Posterior vena cava (tissue), 2 donors: ENCODE measurements at places on chromosomes 5 and 9. TPM values are rescaled to one million over a fixed set of nuclear protein-coding genes. Genes with fewer than 3 reads are reported as not detected.
A peak's percentile ranks its signal among the peaks of the same experiment; 100 is the strongest.

The THBS4 gene
- 80.2 TPM for total RNA-seq

The CRB2 gene
- not detected for total RNA-seq

The IRX1 gene
- 0.14 TPM for total RNA-seq

The SGCD gene
- 56.3 TPM for total RNA-seq

The FRRS1L gene
- 0.97 TPM for total RNA-seq

The MZB1 gene
- 1.0 TPM for total RNA-seq

The AGXT2 gene
- total RNA-seq: not detected

The SLC36A2 gene
- total RNA-seq: not detected

The PCDHGA2 gene
- 7.4 TPM for total RNA-seq

The ANKRD20A1 gene
- total RNA-seq: 2.0 TPM

The UBE2QL1 gene
- total RNA-seq: 3.3 TPM

DNA sequence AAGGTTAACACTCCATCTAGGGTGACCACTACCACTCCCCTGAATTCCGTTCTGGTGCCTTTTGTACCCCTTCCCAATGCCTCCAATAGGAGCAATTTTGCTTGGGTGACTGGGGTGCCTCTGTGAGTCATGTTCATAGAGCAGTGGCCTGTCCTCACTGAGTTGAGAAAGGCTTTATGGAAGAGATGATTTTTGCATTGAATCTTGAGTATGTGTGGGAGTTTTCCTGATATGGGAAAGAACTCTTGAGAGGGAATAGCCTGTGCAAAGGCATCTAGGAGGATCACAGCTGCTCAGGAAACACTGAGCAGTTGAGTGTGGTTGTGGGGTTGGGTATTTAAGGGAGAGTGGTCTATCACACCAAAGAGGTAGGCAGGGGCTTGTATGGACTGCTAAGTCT lies 16.2 kb downstream of the C9orf43 start:
- no peak for DNase-seq

DNA sequence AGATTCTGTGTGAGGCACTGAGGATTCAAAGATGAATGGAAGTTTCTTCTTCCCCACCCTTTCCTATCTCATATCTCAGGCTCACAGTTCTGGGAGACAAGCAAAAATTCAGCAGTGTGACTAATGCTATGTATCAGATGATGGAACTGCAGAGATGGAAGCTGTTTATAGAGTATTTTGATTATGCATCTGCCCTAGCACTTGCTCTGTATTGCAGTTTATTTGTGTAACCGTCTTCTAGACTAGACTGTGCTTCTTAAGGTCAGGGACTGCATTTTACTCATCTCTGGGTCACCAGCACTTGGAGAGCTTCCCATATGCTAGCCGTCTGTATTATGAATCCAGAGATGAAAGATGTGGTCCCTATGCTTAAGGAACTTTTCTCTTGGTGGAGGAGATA lies 12.6 kb downstream of the CAVIN4 start:
- DNase-seq: no peak

- peak; percentile 28 for DNase-seq
Observed at GRCh38 chr5:29263915-29264351, 1929.6 kb upstream of the CDH6 start.

DNA sequence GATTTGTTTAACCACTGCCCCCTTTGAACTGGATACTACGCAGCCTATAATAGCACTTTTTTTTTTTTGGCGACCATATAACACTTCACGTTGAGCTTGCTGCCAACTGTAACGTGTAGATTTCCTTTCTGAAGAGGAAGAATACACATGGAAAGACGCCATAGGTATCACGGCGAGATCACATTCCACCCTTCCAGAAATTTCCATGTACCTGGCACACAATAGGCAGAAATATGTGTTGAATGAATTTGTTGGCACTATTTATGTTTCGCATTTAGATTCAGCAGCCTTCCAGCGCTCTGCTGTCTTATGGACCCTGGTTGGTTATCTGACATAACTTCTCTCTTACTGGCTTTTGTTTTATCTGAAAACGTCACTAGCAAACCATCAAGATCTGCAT lies 250.3 kb downstream of the SLIT3 start:
- no peak for DNase-seq

- DNase-seq: no peak
Observed at GRCh38 chr9:99822806-99823591, 1.3 kb downstream of the NR4A3 start.

- DNase-seq: no peak
Observed at GRCh38 chr5:102711525-102712385, 43.4 kb upstream of the PAM start.

DNA sequence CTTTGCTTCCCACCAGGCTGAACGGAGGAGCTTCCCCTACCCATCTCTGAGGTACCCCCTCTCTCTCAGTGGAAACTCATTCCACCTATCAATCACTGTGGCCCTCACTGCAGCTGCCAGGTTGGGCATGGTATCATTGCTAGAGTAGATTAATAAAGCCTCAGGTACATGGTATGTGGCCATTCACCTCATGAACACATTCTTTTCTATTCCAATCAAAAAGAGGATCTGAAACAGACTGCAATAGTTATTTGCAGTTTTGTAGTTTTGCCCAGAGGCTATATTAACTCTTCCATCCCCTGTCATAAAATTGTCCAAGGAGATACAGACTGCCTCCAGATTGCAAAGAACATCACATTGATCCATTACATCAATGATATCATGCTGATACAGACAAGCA lies 85.8 kb upstream of the MVB12B start:
- no peak for DNase-seq

DNA sequence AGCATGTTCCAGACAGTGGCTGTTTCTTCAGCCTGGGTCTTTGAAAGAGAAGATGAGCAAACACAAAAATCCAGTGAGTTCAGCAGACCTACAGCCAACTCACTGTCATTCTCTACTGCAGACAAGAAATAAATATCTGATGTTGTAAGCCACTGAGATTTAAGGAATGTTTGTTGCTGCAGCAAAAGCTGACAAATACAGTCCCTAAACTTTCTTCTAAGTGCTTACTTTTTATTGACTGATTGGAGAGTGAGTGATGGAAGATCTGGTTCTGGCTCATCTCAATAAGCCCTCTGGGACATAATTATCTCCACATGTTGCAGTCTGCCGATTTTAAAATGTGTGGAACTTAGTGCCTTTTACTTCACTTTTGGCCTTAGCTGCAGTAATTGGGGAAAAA lies 69.9 kb upstream of the LMNB1 start:
- no peak for DNase-seq

GRCh38 chr5:169768416-169768815 lies 131.3 kb downstream of the DOCK2 start:
- no peak for DNase-seq

- no peak for DNase-seq
Observed at GRCh38 chr9:31259824-31260223, 1124.6 kb upstream of the ACO1 start.

GRCh38 chr5:44862808-44863207 lies 54.1 kb downstream of the MRPS30 start:
- DNase-seq: no peak

DNA sequence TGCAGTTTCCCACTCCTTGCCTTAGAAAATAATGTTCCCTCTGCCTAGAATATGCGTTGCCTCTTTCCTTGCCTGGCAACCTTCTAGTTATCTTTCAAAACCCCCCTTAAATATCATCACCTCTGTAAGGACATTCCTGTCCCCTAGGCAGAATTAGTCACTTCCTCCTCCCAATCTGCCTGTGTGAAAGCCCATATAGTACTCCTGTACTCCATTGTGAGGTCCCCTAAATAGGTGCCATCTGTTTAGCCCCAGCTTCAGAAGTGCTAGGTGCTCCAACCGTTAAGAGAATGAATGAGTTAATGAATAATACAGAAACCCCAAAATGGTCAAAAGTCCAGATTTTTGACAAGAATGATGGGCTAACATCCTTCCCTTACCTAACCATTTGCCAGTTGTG lies 181.4 kb downstream of the GDNF start:
- no peak for DNase-seq

GRCh38 chr5:13989832-13990231 lies 45.3 kb upstream of the DNAH5 start:
- no peak for DNase-seq

DNA sequence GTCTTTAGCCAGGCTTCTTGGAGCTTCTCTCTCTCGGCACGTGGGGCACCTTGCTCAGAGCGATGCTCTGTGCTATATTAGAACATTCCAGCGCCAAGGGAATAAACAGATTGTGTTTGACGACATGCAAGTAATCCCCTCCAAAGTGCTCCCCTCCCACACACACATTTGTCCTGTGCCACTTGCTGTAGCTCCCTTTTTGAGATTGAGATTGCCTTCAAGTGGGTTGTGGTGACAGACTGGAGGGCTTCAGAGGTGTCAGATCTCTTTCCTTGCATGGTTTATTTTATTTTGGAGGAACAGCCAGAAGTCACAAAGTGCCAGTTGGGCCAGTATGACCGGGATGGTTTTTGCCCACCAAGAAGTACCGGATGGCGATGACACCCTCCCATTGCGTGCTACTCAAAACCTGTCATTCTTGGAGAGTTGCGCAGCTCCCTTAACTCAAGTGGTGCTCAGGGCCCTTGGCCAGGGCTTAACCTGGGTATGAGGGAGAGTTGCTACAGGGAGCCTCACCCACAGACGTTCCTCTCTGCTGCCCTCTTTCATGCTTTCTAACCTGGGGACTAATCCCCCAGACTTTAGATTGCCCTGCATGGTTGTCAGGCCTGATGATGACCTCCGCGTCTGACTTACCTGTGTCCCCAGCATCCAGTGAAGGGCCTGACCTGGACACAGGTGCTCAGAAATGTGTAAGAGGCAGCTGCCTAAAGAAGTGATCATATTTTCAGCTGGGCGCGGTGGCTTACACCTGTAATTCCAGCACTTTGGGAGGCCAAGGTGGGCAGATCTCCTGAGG lies 18.8 kb upstream of the RPL26L1 start:
- peak; percentile 58 for DNase-seq

- no peak for DNase-seq
Observed at GRCh38 chr5:154164249-154164581, 26.3 kb upstream of the GALNT10 start.

- DNase-seq: no peak
Observed at GRCh38 chr5:38420691-38421390, 135.6 kb downstream of the LIFR start.

- no peak for DNase-seq
Observed at GRCh38 chr5:147431586-147431985, 78.3 kb downstream of the DPYSL3 start.

DNA sequence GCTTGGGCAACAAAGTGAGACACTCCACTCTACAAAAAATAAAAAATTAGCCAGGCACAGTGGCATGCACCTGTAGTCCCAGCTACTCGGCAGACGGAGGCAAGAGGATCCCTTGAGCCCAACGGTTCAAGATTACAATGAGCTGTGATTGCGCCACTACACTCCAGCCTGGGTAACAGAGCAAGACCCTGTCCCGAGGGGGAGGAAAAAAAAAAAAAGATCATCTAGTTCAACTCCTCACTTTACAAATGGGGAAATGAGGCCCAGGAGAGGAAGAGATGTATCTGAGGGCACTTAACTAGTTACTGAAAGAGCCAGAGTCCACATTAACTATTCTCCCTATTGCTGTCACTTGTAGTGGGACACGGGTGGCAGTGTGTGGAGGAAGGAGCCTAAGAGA lies 13.8 kb downstream of the PDCL start:
- DNase-seq: no peak

DNA sequence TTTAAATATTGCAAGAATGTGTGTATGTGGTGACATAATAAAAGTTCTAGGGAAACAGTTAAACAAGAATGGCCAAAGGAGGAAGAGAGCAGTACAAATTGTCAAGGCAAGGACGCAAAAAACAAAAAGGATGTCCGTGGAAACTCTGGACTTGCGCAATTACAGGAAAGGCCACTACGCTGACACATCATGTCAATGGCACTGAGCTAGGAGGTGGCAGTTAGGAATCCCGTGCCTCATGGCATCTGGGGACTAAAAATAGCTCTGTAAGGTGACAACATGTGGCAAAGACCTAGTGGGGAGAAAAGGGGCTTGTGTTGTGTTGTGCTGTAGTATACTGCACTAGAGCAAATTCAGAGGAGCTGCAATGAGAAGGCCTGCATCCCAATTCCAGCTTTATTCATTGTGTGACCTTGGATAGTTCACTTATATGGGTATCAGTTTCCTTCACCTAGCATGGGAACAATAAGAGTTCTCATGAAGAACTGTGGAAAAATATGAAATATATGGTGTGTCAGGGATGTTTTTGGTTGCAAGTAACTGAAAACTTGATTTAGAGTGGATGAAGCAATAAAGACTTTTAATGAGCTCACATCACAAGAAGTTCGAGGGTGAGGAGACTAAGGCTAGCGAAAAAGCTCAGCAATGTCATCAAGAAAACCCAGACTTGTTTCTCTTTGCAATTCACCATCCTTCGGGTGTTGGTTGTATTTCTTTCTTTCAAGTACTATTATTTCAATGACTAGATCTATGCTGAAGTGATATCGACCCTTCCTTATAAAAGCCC lies 124.1 kb upstream of the STC2 start:
- no peak for DNase-seq

DNA sequence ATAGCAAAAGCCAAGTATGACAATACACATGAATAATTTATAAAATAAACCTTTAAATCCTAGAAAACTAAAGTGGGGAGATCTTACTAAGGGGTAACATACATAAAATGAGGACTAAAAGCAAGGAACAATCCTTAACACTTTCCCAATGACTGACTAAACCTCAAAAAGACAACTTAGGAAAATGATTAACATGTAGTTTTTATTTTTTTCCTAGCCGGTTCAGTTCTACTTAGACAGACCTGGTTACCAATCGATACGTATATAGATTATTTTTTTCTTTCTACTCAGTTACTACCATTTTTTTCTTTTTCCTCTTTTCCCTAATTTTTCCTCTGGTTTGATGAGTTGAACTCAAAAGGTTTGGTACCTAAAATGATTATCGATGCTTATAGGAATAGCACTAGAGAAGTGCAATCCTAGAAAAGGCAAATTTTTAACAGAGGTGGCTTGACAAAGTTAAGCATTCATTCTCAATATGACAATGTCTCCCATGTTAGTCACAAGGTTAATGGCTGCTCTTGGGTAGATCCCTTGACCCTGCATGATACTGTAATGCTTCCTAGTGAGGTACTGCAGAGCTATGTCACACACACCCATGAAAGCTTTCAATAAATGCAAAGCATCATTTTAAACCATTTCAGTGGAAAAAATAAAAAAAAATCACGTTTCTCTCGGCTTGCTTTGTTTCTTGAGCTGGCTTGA lies 41.5 kb downstream of the FBXO4 start:
- no peak for DNase-seq

DNA sequence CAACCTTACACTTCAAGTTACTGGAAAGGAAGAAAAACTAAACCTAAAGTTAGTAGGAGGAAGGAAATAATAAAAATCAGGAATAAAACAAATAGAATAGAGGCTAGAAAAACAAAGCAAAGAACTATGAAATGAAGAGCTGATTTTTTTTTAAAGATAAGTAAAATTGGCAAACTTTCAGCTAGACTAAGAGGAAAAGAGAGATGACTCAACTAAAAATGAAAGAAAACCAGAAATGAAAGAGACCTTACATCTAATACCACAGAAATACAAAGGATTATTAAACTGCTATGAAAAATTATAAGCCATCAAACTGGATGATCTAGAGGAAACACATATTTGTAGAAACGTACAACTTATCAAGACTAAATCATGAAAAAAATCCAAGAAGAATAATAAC lies 60.0 kb downstream of the PRRC1 start:
- DNase-seq: no peak

- no peak for DNase-seq
Observed at GRCh38 chr5:159411115-159411514, 80.8 kb upstream of the IL12B start.
